Left lobe of liver (tissue), 2 donors: ENCODE measurements at places on chromosomes 5 and 9. TPM values are rescaled to one million over a fixed set of nuclear protein-coding genes. Genes with fewer than 3 reads are reported as not detected.

DNA sequence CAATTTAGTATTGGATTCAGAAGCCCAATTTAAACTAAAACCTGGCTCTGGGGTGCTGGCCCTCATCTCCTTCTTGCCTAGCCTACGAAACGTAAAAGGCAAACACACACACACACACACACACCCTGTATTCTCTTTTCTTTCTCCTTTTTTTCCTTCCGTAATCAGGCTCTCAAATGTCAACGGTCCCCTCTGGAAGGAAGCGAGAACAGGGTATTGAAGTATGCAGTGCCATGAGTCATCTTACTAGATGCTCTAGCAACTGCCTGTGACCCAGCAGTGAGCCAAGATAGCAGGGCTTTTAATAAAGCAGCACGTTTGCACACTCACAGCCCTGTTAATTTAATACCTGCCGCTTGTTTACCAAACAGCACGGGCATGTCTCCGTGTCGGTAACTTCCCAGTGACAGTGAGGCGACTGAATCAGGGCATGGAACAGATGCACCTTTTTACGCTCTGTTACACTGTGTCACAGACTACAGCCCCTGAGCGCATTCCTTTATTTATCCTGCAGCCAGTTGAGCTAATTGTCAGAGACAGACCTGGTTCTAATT is 243.8 kb downstream of the BNC2 start:
- no peak for DNase-seq

The TNFSF15 gene
- total RNA-seq: 0.05 TPM

DNA sequence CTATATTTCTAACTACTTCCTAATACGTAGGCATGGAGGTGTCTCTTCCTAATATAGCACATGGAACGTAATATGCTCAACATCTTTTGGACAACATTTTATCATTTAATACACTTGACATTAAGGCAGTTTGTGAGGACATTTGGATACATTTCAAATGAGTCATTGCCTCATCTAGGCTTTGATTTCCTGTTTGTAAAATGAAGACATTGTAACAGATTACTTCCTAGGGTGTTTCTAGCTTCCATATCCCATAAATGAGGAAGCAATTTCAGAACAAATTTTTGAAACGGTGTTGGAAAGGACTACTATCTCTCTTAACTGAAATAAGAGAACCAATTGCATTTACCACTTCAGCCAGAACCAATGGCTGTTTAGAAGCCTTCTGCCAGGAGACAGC is 38.7 kb downstream of the SLC28A3 start:
- no peak for DNase-seq

DNA sequence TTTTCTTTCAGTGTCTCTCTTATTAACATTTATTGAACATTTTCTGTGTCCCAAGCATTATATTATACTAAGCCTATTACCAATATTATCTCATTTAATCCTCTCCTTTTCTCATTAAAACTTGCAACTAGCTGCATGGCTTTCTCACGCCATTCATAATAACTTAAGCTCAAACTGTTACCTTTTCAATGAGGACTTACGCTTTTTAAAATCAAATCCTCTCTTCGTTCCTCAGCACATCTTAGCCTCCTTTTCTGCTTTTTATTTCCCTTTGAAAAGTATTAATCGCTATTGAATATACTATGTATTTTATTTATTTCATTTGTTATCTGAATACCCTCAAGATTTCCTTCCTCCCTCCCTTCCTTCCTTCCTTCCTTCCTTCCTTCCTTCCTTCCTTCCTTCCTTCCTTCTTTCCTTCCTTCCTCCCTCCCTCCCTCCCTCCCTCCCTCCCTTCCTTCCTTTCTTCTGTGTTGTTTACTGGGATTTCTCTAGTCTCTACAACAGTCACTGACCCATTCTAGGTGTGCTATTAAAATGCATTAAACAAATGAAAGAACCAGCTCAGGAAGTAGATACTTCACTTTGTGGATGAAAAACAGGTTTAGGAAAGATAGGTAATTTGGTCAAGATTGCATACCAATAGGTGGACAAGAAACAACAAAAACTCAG is 294.1 kb upstream of the TUT7 start:
- DNase-seq: no peak

DNA sequence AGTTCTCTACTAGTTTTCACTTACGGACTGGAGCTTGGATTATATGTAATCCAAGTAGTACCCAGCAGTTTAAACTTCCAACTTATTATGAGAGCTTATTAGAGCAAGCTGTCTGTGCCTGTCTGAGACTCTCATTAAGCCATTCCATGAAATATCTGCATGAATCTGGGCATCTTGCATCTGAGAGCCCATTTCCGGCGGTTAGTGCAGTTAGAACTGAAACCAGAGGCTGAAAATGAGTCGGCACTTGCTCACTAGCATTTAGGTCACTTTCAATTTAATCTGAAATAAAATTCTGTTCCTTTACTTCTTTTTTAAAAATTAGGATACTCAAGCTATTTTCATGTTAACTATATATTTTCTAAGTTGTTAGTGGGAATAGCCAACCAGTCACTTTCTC is 102.2 kb downstream of the MEGF10 start:
- DNase-seq: no peak
